ENCODE measurements at places on chromosomes 7 and 10. TPM values are rescaled to one million over a fixed set of nuclear protein-coding genes. Genes with fewer than 3 reads are reported as not detected.

DNA sequence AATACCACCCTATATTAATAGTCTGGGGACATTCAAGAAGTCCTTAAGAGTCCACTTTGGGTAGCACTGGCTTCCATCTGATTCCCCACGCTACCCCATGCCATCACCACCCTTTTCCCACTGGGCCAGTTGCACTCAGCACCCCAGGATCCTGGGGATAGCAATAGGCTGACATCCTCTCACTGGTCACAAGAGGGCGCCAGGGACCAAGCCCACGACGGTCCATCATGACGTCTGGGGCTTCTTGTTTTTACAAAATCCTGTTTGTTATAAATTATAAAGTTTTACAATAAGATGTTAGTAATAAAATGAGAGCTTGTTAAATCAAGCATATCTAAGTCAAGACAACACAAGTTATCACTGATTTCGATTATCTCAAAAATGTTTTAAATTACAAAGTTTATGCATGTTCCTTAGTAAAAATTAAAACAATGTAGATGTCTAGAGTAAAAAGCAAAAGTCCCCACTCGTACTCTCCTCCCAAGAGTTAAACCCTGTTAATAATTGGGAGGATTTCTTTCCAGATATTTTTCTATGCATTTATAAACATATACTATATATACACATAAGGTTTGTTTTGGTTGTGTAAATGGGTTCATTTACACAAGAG lies 15.4 kb downstream of the GPNMB start:
- no peaks in the 10 kb centered on the region for H3K4me1 ChIP-seq
- DNase-seq: peak; percentile 23
- H3K27me3 ChIP-seq: no peaks in the 10 kb centered on the region
- H3K27ac ChIP-seq: no peak overlapping the region
- no peaks in the 10 kb centered on the region for H3K36me3 ChIP-seq

DNA sequence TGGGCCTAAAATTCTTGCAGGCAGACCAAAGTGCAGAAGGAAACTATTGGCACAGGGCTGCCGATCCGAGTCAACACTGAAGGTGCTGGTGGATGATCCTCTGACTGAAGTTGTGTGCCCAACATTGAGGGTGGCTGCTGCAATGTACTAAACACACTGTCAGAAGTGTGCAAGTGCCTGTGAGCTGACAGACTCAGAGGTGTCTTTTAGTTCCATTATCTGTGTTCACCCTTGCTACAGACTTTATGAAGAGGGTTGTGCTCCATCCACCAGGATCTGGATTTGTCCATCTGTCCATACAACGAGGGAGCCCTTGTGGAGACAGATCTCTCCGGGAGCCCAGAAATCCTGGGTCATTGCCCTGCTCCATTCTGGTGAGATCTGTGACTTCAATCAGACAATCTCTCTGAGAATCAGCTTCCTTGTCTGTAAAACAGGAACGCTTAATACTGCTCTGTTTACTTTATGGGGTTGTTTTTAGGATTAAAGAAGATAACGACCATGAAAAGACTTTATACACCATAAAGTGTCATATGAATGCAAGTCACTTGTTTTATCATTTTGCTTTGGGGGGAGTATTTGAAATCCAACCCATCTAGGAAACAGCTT lies 9.5 kb upstream of the TRPV6 start:
- H3K36me3 ChIP-seq: no peaks in the 10 kb centered on the region
- peaks cover 14% of the 10 kb centered on the region for H3K4me1 ChIP-seq
- peaks cover 42% of the 10 kb centered on the region for H3K27me3 ChIP-seq

DNA sequence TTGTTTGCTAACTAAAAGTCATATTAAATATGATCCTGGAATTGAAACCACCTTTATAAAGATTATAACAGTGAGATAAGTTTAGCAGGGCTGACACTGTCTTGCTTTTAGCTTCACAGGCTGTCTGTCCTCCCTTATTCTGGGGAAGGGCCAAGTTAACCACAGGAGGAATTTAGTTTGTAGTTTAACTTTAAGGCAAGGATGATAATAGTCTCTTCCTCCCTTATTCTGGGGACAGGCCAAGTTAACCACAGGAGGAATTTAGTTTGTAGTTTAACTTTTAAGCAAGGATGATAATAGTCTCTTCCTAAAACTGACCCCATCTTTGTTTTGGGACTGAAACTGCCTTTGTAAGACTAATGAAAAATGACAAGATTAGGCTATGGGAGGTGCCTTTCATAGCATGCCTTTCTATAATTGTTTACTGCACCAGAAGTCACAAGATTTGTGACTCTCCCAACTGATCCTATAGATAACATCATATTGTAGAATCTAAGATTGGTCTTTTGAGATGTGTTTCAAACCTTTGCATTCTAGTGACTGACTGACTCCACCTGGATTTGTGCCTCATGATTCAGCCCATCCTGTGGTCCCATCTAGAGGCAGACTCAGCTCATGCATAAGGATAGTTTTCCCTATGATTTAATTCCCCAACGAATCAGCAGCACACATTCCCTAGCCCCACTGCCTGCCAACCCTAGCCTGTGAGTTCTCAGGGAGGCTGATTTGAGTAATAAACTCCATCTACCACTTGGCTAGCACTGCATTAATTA lies 212.0 kb downstream of the MAGI2 start:
- no peak overlapping the region for H3K4me3 ChIP-seq
- H3K27me3 ChIP-seq: no peaks in the 10 kb centered on the region
- DNase-seq: no peak
- no peaks in the 10 kb centered on the region for H3K4me1 ChIP-seq
- H3K27ac ChIP-seq: peak overlapping the region; percentile 4
- no peaks in the 10 kb centered on the region for H3K36me3 ChIP-seq

DNA sequence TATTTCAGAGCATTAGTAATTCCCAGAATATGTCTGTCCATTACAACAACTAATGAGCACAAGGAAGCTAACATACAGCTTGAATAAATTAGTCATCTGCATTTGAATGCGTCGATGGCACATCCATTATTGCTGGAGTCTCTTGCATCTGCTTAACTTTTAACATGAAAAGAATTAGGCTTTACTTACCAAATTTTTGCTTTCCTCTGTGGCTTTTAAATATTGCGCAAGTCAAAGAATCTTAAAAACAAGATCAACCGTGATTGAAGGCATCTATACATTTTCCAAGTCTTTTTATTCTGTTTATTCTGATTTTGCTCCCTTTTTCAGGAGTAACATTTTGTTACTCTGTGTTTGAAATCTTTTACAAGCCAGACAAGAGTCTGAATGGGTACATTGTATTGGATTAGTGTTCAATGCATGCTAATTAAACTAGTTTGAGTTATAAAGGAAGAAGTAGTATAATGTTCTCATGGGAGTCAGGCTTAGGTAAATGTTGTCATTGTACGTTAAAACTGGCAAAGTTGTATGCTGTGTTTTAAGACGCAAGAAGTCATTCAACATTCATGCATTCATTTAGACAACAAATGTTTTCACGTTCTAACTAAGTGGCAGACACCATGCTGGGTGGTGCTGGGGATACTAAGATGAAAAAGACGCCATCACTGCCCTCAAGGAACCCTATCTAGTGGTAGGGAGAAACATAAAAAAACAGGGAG lies 4.0 kb upstream of the CACNB2 start:
- H3K4me3 ChIP-seq: no peak overlapping the region
- H3K36me3 ChIP-seq: no peaks in the 10 kb centered on the region
- H3K27me3 ChIP-seq: peaks cover 36% of the 10 kb centered on the region
- DNase-seq: no peak
- H3K27ac ChIP-seq: no peak overlapping the region
- peaks cover under 1% of the 10 kb centered on the region for H3K4me1 ChIP-seq

DNA sequence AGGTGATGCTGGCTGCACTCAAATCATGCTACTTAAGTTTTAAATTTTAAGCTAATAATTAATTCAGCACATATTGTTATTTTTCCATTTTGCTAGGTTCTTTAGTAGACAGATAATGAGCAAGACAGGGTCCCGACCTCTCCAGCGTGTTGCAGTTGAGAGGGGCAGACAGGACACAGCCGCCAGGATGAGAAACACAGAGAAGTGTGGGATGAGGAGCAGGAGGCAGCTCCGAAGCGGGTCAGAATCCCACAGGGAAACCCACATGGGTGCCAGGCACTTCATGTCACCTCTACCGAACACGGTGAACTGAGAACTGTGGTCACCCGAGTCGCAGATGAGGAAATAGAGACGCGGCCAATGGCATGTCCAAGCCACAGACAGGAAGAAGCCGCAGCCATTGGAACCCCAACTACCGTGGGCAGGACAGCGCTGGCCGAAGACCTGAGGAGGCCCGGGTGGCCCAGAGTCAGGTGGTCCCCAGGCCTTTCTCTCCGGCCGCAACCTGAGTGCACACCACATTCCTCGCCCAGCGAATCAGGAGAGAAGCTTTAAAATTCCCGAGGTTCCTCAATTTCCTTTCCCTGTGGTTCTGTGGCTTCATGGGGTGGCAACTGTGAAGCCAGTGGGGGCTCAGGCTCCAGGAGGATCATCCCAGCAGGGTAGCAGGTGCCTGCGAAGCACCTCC lies 213.0 kb downstream of the DNAJB6 start:
- no peaks in the 10 kb centered on the region for H3K4me1 ChIP-seq
- DNase-seq: no peak
- no peak overlapping the region for H3K27ac ChIP-seq
- H3K4me3 ChIP-seq: no peak overlapping the region
- peaks cover 16% of the 10 kb centered on the region for H3K27me3 ChIP-seq

DNA sequence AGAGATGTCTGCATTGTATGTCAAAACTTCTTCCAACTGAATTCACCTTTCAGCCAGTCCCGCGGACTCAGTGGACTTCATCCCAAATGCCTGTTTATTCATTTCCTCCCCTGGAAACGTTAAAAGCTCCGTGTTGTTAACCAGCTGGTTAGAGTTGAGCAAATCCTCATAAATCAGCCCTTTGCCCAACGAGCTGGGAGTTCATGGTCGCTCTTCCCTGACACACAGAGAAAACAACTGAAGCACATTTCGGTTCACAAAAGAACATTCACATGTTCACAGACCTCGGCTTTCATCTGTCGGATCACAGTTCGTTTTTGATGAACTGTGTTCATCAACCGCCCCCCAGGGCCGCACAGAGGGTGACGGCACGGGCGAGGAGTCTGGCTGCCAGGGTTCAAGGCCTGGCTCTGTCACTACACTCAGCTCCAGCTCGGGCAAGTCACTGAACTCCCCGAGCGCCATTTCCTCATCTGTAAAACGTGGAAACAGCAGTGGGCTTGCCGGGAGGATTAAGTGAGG lies 62.6 kb downstream of the GLI3 start:
- no peak overlapping the region for H3K4me3 ChIP-seq
- H3K36me3 ChIP-seq: no peaks in the 10 kb centered on the region
- no peak overlapping the region for H3K27ac ChIP-seq
- H3K4me1 ChIP-seq: no peaks in the 10 kb centered on the region
- DNase-seq: no peak

DNA sequence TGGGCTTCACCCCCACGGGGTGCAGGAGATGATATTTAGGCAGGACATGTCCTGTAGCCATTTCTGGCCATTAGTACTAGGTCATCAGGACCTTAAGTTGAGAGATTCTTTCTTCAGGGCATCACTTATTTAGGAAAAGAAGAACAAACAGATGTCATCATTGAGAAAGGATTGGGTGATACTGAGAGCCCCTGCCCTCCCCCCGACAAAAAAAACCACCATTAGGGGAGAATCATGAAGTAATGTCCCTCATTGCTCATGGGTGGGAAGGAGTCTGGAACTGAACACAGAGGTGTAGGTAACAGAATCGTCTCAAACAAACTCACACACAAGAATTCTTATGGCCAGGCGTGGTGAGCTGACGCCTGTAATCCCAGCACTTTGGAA lies 6.4 kb upstream of the ORAI2 start:
- peaks cover 11% of the 10 kb centered on the region for H3K36me3 ChIP-seq
- DNase-seq: no peak
- no peak overlapping the region for H3K27ac ChIP-seq
- no peaks in the 10 kb centered on the region for H3K4me1 ChIP-seq

DNA sequence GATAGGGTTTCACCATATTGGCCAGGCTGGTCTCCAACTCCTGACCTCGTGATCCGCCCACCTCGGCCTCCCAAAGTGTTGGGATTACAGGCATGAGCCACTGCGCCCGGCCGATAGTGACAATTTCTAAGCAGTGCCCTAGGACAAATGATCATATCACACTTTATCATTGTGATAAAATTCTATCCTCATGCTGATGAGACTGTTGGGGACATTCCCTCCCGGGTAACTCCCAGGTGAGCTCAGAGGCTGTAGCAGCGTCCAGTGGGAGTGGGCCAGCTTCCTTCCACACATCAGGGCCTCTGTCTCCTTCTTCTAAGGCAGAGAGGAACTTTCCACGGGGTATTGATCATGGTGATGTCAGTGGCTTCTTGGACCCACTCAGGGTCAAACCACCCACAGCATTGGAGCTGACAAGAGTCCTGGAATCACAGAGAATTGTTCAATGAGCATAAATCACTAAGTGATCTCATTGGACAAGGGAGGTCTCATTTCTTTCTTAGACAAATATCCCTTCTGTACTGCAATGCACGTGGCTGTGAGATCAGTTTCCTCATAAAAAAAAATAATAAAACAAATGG lies 256.1 kb downstream of the KLF6 start:
- H3K4me3 ChIP-seq: no peak overlapping the region
- peaks cover 3% of the 10 kb centered on the region for H3K27me3 ChIP-seq
- DNase-seq: no peak

GRCh38 chr7:9097565-9098060 lies 664.2 kb downstream of the NXPH1 start:
- no peaks in the 10 kb centered on the region for H3K4me1 ChIP-seq
- no peak for DNase-seq
- H3K36me3 ChIP-seq: no peaks in the 10 kb centered on the region
- H3K27me3 ChIP-seq: no peaks in the 10 kb centered on the region
- no peak overlapping the region for H3K4me3 ChIP-seq

GRCh38 chr7:112940314-112940732 lies 146.3 kb downstream of the GPR85 start:
- no peak for DNase-seq
- peaks cover 22% of the 10 kb centered on the region for H3K4me1 ChIP-seq
- H3K27me3 ChIP-seq: peaks cover 3% of the 10 kb centered on the region
- peak overlapping the region; percentile 85 for H3K4me3 ChIP-seq

DNA sequence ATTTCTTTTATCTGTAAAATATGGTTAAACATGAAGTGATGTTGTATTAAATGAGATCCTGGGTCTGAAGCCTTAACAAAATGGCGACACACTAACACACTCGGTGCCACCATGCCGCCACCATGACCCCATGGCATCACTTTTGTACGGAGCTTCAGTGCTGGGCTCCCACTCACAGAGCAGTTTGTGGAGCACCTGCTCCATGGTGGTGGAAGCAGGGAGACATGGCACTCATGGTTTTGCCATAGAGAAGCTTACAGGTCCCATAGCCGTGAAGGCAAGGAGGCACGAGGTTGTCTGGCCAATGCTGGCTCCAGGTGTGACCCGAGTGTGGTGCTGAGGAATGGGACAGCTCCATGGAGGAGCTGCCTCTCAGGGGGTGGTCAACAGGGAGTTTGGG lies 63.5 kb upstream of the EN2 start:
- H3K4me1 ChIP-seq: peaks cover 2% of the 10 kb centered on the region
- no peak for DNase-seq
- H3K27ac ChIP-seq: no peak overlapping the region
- peaks cover 72% of the 10 kb centered on the region for H3K27me3 ChIP-seq

GRCh38 chr7:150401861-150402631 lies 22.9 kb downstream of the ZNF775 start:
- H3K4me3 ChIP-seq: peak overlapping the region; percentile 27
- no peak for DNase-seq
- peak overlapping the region; percentile 11 for H3K27ac ChIP-seq
- H3K27me3 ChIP-seq: no peaks in the 10 kb centered on the region
- H3K36me3 ChIP-seq: peaks cover 7% of the 10 kb centered on the region

Gene TMEM176B
- 8.9 TPM for total RNA-seq

Gene KIF11
- 25.9 TPM for total RNA-seq

Gene FAM170B
- not detected for total RNA-seq

Gene TNRC18
- 197 TPM for total RNA-seq

Gene NPTX2
- 0.14 TPM for total RNA-seq

Gene SPRN
- 0.12 TPM for total RNA-seq

Measured in progenitor cell of endocrine pancreas (in vitro differentiated cells).